ENCODE measurements at places on chromosomes 3 and 15.

- DNase-seq, result no peak
These were observed 540.1 kb downstream of the UNC13C start for GRCh38 chr15:54518156-54518882.

DNA sequence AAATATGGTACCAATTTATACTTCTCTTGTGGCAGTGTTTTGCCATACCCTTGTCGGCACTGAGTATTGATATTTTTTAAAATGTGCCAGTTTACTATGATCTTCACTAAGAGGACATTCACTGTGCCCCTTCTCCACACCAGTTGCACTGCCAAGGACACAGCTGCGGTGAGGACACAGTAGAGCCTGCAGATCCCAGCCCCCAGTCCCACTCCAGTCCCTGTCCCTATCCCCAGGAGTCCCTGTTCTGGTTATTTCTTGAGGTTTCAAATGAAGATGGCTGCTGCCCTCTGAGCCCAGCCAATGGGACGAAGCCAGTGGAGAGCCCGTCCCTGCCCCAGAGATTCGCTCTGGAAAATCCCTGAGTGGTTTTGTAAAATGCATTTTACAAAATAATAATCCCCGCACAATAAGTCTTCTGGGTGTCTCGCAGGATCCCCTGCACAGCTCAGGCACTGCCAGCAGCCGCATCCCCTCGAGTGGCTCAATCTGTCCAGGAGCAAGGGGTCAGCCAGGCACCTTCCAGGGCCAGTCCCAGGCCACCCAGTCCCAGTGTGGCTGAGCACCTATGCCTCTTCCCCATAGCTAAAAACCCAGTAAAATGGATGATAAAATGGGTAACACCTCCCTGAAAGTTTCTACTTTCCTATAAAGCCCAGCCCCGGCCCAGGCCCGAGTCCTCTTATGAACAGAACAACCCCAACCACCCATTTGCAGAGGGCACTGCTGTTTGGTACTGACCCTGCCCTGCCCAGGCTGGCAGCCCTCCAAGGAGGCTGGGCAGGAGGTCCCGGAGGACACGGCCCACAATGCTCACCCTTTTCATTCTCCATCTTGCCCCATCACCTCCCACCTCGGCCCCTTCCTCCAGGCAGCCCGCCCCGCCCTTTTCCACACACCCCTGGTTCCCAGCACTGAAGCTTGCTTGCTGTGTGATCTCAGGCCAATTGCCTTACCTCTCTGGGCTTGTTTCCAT, 91.1 kb downstream of the VGLL4 start:
- DNase-seq, result no peak

GRCh38 chr3:43223670-43224364, 62.5 kb upstream of the SNRK start:
- DNase-seq, result peak; percentile 58

DNA sequence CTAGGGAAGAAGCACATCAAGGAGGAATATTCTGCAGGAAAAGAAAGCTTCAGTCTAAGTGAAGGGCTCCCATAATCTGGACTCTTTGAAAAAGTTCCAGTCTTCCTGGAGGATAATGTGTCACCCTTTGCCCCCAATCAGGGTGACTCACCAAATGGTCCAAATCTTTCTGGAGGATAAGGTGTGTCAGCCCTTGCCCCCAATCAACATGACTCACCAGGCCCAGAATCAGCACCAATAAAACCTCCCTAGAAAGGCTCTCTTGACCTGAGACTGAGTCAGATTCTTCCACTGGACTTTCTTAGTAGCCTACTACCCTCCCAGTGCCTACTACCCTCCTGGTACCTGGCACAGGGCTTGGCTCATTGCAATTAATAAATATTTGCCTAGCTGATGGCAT, 9.5 kb upstream of the ARL14 start:
- DNase-seq, result peak; percentile 27

- no peak for DNase-seq
These were observed at the start of gene CD86 for GRCh38 chr3:122055215-122055614. Gene CD86, plus strand, starts transcription at chr3:122055362. Its CDS starts 128 bp downstream, at chr3:122055490.

GRCh38 chr3:42608581-42608980, 8.1 kb downstream of the NKTR start:
- peak; percentile 47 for DNase-seq

DNA sequence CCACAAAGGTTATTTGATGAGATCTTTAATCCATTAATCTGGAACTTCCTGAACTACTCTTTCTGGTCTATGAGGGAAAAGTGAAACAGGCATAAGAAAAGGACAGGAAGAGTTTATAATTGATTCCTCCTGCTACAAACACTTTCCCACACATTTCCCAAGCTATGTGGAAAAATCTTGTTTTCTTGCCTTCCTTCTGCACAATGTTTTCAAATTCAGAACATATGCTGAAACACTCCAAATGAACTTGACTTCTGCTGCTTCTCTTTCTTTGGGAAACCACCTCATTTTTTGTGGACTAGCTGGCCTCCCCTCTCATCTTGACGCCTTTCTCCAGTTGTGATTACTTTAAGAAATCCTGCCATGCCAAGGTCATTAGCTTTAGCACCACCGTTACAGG, 100.7 kb upstream of the PTPRG start:
- DNase-seq, result no peak

DNA sequence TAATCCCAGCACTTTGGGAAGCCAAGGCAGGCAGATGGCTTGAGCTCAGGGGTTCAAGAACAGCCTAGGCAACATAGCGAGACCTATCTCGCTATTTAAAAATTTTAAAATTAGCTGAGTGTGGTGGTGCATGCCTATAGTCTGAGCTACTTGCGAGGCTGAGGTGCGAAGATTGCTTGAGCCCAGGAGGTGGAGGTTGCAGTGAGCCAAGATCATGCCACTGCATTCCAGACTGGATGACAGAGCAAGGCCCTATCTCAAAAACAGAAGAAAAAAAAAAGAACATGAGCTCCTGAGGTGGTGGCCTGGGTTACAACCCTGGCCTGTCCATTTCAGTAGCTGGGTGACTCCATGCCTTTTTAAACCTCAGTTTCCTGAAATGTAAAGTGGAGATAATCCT, 7.2 kb downstream of the DNASE1L3 start:
- DNase-seq, result no peak

DNA sequence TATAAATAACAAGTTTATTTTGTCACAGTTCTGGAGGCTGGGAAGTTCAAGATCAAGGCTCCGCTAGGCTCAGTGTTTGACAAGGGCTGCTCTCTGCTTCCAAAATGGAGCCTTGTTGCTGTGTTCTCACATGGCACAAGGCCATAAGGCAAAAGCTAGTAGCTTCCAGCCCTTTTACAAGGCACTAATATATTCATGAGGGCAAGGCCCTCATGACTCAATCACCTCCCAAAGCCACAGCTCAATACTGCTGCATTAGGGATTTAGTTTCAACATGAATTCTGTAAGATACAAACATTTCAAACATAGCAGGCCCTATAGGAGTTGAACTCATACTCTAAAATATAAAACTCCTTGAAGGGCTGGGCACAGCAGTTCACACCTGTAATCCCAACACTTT, 30.2 kb downstream of the ZBTB11 start:
- peak; percentile 27 for DNase-seq

- DNase-seq, result no peak
These were observed 58.1 kb upstream of the CD200R1L start for GRCh38 chr3:112904786-112905185.

- peak; percentile 39 for DNase-seq
These were observed 194.6 kb downstream of the FAM43A start for GRCh38 chr3:194879991-194880939.

DNA sequence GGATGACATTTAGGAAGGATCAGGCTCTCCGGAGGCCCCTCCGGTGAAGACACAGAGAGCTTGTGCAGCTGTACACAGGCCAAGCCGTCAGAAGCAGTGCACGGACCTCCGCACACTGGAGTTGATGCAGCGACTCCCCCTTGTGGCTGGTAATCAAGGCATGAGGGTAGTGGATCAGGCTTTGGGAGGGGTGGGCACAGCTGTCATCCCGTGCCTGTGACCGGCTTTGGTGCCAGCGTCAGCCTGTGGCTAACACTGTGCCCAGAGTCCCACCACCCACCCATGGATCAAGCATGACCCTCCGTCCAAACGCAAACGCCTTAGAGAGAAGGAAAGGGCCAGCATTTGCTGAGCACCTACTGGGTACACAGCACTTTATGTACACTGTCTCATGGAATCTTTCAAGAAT, 8.2 kb upstream of the GRIP2 start:
- DNase-seq, result peak; percentile 81

DNA sequence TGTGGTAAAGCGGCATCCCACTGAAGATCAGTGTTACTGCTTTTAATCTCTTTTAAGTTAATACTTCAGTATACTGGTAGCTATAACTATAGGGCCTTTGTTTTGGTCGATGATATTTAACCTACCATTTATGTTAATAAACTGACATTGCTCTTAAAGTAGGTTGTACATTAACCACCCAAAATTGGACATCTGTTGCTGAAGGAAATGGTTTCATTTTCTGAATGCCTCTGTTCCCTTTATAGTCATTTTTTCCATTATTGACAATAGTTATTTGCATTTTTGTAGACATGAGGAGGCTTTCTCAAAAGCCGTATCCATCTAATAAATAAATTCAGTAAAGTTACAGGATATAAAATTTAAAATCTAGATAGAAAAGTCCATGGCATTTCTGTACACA, 252.4 kb upstream of the UBE2E1 start:
- no peak for DNase-seq

DNA sequence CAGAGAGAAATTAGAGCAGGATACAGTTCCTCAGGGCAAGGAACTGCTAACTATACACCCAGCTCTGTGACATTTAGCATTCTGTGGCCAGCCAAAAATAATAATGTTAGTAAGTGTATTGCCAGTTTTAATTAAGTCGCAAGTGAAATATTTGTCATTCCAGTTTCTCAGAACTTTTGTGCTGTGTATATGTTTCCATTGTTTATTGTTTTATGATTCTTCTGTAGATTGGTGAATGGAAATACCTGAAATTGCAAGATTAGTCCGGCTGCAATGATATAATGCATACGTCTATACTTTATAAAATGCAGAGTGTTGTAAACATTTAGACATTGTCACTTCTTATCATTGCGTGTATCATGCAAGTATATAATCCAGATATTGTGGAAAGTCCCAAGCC, 351.3 kb upstream of the GRM7 start:
- DNase-seq, result no peak

- DNase-seq, result peak; percentile 15
These were observed 118.2 kb downstream of the KLHL25 start for GRCh38 chr15:85676342-85677098.

- DNase-seq, result no peak
These were observed 37.9 kb downstream of the ACP3 start for GRCh38 chr3:132354916-132355702.

GRCh38 chr15:67510597-67511190, 10.2 kb upstream of the C15orf61 start:
- peak; percentile 78 for DNase-seq

GRCh38 chr3:2205692-2206091, 107.0 kb downstream of the CNTN4 start:
- DNase-seq, result no peak

DNA sequence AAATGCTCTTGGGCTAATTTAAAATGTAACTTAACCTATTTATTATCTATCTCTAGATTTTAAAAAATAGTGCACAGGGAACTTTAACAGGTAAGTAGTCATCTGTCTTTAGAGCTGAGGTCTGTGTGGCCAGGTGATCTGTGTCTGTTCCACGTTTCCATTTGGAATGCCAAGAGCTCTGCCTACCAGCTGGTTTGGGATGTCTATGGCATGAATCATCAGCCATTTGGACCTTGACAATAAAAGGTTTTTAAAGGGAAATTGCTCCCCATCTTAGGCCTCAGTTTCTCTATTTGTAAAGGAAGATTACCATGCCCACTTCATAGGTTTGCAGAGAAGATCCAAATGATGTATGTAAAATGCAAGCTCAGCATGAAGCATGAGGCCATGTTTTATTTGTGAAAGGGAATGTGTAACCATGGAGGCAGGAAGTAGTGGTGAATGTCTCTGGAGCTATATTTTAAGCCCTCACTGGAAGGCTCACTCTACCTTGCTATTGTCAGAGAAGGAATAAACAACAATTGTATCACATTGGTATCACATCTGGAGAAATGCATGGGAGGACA, 548.1 kb upstream of the LMCD1 start:
- no peak for DNase-seq

- no peak for DNase-seq
These were observed 147.5 kb upstream of the SOX2 start for GRCh38 chr3:181564222-181564621.

DNA sequence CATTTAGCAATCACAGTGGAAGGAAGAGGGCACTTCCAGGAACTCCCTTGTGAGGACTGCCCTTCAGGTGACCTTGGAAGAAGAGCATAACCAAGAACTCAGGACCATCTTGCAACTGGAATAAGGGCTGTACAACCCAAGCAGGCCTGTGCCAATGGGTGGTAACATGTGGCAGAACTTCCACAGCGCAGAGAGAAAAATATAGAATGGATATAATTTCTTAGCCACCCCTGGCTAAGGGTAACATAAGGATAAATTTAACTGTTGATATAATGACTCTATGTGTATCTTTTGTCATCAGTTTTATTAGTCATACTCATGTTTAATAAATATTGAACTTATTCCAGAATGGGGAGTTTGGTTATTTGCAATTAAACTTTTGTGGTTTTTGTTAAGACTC, 13.4 kb upstream of the MFSD1 start:
- DNase-seq, result no peak

GRCh38 chr3:49017971-49018706, at the start of gene DALRD3:
Gene DALRD3, minus strand, starts transcription at chr3:49018580. Its CDS starts 16 bp downstream, at chr3:49018564.
- DNase-seq, result peak; percentile 72

GRCh38 chr3:74832925-74833324, 218.5 kb upstream of the CNTN3 start:
- DNase-seq, result no peak

DNA sequence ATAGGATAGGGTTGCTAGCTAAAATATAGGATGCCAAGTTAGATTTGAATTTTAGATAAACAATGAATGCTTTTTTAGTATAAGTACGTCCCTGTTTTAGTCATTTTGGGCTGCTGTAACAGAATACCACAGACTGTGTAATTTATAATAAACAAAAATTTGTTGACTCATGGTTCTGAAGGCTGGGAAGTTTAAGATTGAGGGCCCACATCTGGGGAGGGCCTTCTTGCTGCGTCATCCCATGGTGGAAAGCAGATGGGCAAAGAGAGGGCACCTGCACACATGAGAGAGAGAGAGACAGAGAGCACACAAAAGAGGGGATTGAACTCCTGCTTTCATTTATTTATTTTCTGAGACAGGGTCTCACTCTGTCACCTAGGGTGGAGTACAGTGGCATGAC, 246.5 kb downstream of the EPHB1 start:
- no peak for DNase-seq

DNA sequence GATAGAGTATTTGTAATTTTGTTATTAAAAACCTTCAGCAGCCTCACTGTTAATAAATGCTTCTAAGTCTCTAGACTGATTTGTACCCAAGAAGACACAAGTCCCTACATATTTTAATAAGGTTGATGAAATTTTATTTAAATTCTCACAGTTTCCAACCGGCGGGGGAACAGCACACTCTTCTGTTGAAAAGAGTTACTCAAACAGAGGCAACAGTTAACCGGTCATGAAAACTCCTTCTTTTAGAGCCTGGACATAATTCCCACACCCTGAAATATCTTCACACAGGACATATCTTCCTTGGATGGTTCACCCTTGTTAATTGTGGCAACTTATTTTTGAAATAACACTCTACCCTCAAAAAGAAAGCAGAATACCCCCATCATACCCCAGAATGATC, 278.8 kb downstream of the FOXP1 start:
- peak; percentile 82 for DNase-seq

- no peak for DNase-seq
These were observed 217.0 kb downstream of the P3H2 start for GRCh38 chr3:189903562-189904250.

All from choroid plexus epithelial cell (primary cell).